ENCODE measurements at places on chromosomes 12 and 14.

DNA sequence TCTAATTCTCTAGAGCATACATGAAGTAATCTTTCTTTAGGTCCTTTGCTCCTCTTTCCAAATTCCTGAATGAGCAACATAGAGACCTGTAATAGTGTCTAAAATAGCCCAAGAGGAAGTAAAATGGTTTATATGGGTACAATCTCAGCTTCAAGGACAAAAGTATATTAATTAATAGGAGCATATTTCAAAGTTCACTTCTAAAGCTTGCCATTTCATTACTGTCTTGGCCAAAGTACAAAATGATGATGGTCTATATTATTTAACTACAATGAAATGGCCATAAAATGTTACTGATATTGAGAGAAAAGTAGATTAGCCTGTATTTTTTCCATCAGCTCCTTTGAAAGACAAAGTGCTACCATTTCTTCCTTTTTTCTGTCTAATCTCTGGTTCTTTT is 410.4 kb upstream of the NOVA1 start:
- no peak for DNase-seq

DNA sequence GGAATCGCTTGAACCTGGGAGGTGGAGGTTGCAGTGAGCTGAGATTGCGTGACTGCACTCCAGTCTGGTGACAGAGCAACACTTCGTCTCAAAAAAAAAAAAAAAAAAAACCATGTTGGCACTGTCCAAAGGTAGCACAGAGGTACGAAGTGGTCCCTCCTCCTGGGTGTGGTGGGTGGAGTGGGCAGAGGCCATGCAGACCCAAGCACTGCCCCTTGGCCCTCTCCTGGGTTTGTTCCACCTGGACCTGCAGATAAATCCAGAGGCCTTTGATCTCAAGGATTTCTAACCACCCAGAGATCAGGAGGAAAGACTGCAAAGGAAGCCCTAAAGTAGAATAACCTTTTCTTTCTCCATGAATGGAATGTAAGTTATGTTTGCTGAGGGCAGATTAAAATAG is 8.7 kb upstream of the GALNT6 start:
- DNase-seq = no peak

DNA sequence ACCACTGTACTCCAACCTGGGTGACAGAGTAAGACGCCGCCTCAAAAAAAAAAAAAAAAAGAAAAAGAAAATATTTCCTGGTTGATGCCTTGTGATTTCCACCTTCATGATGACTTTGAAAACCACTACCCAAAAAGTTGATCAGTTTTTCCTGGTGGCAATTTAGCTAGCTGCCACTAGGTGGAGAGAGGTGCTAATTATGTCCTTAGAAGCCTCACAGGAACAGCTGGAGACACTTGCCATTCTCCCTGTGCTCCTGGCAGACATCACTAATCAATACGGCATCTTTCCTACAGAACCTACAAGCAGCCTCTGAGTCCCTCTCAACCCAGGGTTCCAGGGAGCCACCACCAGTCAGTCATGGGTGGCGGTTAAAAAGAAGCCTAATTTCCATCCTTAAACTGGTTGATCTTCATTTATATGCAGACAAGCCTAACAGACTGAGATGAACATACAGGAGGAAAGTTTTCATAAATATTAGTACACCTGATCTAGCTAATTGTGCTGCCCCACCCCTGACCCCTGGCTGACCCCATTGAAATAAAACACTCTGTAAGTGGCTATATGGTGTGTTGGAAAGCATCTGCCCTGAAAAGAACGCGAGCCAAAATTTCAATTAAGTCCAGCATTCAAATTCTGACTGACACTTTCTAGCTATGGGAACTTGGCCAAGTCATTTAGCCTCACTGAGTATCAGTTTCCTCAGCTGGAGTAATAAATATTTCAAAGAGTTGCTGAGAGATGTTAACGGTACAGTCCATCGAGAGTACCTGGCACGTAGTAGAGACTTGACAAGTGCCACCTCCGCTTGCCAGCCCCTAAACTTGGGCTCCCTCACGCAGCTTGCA is 6.2 kb upstream of the OAS1 start:
- peak; percentile 34 for DNase-seq

DNA sequence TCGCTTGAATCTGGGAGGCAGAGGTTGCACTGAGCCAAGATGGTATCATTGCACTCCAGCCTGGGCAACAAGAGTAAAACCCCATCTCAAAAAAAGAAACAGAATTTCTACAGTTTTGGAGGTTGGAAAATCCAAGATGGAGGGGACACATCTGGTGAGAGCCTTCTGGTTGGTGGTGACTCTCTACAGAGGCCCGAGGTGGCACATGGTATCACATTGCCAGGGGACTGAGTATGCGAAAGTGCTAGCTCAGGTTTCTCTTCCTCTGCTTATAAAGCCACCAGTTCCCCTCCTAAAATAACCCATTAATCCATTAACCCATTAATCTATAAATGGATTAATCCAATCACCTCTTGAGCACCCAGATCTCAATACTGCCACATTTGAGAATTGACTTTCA is 70.8 kb upstream of the DACT1 start:
- no peak for DNase-seq

DNA sequence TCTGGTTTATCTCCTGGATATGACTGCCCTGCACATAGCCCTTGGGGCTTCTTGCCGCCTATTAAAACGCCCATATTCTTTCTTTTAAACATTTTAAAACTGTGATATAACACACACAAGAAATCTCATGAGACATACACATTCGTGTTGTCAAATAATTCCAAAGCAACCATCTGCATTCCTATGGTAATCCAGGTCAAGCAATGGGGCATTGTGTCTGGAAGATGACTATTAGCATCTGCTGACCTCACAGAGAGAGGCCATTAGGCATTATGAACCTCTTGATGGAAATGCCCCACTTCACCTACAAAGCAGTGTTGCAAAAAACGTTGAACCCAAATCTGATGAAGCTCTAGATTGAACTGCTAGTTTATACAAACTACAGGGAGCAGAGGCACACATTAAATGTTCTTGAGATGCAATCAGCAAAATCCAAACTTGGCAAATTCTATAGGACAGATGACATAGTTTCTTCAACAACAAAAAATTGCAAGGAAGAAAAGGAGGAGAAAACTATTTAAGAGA is 513.8 kb upstream of the CCDC196 start:
- no peak for DNase-seq

DNA sequence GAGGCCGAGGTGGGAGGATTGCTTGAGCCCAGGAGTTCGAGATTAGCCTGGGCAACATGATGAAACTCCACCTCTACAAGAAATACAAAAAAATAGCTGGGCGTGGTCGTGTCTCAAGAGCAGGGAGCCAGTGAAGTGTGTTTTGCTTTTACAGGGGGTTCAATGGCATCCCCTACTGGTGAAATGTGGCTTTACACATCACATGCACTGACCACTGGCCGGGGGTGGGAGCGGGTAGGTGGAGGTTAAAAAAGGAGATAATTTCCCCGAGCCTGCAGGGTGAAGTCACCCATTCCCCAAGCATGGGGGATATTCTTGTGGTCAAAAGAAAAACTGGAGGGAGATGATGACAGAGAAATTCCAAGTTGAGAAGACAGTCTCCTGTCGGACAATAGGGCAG is 63.6 kb upstream of the PWP1 start:
- DNase-seq = no peak

GRCh38 chr14:95941897-95942296 is 65.3 kb downstream of the TUNAR start:
- no peak for DNase-seq

GRCh38 chr14:50085570-50086320 is 30.6 kb downstream of the VCPKMT start:
- DNase-seq = no peak

DNA sequence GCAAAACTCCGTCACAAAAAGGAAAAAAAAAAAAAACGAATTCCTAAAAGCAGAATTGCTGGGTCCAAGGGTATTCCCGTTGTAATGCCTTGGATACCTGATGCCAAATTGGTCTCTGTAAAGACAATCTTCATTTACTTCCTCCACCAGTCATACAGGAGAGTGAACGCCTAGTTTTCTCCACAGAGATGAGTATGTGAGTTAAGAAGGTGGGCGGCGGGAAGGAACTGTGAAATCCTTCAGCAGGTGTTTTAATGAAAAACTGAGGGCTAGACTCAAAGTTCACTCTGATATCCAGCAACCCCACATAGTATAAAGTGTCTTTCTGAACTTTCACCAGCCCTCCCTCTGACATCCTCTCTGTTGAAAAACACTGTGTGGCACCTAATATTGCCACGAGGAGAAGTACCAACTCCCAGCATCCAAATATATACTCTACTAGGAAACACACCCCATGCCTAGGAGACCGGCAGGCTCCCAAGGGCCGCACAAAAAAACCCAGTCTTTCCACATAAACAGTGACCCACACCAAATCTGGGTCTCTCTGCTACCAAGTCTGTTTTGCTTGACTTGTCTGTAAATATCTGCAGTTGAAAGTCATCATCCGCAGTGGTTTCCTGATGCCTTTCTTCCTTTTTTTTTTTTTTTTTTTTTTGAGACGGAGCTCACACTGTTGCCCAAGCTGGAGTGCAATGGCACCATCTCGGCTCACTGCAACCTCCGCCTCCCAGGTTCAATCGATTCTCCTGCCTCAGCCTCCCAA is 30.3 kb upstream of the FOXN3 start:
- no peak for DNase-seq

GRCh38 chr12:25074954-25075353 is 120.0 kb downstream of the DNAI7 start:
- DNase-seq = no peak

DNA sequence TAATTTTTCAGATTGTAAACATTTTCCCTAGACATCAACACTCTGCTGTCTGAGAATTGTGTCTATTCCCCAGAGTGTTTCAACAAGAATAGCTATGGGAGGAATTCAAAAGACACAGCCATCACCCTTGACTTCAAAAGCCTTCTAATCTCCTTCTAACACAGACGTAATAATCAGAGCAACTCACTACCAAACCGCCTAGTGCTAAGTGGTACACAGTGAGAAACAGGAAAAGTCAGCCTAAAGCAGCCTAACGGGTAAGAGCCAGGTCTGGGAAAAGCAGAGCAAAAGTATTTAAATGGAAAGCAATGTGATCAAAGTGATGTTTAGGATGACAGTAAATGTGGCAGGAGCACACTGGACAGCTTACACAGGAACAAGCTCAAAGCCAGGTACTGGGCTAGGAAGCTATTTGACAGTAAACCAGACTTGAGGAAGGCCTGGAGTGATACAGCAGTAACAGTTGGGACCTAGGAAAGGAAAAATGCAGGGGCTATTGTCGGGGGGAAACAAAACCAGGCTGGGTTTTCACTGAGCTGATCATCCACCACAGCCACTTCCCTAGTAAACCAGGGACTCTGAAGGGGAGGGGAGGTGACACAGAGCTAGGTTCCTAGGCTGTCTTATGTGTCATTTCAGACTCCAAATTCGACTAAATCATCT is 29.4 kb downstream of the CORO1C start:
- no peak for DNase-seq

DNA sequence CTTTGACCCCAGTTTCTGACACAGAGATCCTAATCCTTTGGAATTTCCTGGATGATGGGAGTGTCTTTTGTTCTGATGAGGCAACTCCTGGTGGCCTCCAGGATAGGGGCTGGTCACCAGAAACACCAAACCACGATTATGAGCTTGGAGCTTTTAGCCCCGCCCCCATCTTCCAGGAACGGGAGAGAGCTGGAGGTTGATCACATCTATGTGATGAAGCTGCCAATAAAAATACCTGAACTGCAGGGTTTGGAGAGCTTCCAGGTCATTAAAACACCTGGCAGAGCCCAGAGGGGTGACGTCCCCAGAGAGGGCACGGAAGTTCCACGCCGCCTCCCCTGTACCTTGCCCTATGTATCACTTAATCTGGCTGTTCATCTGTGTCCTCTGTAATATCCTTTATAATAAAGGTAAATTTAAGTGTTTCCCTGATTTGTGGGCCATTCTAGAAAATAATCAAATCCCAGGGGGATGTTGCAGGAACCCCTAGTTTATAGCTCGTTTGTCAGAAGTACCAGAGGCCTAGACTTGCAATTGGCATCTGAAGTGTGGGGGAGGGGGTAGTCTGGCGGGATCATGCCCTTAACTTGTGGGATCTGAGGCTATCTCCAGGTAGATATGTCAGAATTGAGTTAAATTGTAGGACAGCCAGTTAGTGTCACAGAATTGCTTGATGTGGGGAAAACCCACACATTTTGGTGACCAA is 21.2 kb downstream of the APPL2 start:
- no peak for DNase-seq

DNA sequence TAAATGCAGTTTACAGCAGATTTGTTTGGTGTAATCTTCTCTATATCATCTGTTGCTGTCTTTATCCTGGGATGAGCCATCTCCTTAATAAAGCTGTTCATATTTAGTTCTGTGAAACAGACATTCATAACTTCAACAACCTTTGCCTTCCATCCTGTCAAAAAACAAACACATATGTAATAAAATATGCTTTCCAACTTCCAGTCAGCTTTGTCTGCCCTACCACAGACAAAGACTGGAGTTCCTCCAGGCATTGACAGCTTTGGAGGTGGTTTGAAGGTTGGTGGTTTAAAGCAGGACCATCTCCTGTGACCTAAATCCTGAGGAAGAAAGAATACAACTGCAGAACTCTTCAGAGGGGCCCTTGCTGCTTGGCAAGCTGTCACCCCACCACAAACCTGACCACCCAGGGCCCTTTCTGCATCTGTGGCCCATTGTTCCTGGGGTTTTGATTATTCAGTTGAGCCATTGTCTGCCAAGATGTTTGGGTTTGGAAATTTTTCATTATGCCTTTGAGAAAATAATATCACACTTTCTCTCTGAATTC is 28.2 kb upstream of the PTGR2 start:
- no peak for DNase-seq

DNA sequence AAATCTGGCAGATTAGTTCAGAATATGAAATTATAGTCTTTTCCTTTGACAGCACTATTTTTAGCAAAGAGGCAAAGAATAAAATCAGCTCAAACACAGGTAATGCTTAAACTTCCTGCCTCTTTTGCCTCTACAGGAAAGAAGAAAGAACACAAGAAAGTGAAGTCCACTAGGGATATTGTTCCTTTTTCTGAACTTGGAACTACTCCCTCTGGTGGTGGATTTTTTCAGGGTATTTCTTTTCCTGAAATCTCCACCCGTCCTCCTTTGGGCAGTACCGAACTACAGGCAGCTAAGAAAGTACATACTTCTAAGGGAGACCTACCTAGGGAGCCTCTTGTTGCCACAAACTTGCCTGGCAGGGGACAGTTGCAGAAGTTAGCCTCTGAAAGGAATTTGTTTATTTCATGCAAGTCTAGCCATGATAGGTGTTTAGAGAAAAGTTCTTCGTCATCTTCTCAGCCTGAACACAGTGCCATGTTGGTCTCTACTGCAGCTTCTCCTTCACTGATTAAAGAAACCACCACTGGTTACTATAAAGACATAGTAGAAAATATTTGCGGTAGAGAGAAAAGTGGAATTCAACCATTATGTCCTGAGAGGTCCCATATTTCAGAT is 17.4 kb downstream of the TMPO start:
- no peak for DNase-seq

- no peak for DNase-seq
Observed at GRCh38 chr14:31484754-31485153, 3.1 kb downstream of the GPR33 start.

GRCh38 chr14:100649173-100649519 is 61.9 kb upstream of the BEGAIN start:
- no peak for DNase-seq

- DNase-seq = no peak
Observed at GRCh38 chr12:130764475-130765185, 48.5 kb upstream of the RIMBP2 start.
